ENCODE measurements at places on chromosomes 2 and 18.

DNA sequence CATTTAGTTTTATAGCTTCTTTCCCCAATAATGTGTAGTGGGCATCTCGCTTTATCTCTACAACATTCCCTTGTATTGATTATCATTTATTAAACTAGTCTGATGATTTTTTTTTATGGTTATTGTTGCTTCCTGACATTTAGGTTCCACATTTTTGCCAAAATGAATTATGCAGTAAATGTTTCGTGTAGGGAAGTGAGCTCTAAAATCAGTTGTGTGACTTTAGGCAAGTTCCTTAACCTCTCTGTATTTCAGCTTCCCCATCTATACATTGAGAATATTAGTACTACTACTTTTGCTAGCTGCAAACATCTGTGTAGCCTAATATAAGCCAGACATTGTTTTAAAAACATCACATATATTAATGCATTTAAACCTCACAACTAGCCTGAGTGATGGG lies 22.9 kb downstream of the SOCS6 start:
- DNase-seq, result no peak

DNA sequence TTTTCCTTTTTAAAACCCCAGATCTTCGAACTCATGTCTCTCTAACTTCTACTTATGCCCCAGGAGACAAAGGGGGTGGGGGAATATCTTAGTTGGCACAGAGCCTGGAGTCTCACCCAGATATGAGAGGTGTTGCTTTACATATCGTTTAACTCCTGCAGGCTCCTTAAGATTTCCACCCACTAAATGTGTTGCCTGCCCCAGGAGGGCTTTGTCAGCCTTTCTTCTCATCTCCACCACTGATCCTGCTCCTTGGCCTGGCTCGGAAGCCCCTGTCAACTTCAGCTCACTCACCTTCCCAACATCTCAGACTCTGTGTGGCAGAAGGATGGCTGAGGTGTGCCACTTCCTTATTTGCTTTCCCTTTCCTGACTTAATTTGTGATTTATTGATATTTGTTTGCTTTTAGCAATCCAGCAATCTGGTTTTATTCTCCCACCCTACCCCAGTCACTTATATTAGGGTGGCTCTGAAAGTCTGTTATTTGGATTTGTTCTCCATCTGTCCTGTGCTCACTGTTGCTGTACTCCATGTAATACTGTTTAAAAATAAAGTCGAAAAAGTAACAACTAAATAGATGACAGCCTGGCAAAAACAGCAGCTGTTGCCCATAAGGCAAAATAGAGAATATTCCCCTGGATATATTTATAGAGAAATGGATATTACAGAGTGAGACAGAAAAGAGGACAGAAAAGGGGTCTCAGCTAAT lies 200.6 kb downstream of the ZBTB7C start:
- no peak for DNase-seq

DNA sequence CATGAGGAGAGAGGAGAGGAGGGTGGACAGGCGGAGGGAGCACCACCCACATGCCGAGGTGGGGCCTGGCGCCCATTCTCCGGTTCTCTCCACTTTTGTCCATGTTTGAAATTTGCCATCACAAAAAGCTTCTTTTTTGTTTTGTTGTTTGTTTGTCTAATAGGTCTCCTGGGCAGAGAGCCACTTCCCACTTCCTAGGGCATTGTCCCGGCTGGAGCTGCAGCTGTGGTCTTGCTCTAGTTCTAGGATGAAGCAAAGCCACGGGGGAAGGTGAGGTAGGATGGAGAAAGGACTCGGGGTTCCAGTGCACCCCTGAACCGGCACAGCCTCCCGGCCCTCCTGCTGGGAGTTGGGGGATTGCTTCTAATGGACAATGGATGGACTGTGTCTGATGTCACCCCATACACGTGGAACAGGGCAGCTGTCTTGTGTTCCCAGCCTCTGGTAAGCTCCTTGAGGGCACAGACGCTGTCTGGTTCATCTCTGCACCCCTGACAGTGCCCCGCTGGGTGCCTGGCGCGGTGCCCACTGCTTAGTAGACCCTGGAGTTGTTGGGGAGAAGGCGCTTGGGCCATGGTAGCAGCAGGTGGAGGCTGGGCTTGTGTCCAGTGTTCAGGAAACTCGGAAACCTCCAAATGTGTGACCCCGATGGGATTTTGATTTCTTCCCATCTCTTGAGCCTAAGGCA lies 278.4 kb downstream of the NDUFA10 start:
- no peak for DNase-seq

DNA sequence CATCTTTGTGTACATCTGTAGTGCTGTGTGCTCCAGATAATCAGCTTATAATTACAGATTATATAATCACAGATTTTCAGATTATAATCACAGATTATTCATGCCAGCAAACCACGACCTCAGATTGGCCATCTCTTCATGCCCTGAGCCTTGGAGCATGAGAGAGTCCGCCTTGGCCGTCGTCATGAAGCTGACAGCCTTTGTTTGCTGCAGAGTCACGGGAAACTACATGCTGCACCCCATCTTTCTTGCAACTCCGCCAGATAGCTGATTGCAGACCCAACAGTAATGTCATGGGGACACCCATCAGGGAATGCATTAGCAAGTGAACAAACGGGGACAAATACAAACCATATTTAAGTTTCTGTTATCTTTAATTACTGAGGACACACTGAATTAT lies 7.3 kb downstream of the TMEM178A start:
- no peak for DNase-seq

DNA sequence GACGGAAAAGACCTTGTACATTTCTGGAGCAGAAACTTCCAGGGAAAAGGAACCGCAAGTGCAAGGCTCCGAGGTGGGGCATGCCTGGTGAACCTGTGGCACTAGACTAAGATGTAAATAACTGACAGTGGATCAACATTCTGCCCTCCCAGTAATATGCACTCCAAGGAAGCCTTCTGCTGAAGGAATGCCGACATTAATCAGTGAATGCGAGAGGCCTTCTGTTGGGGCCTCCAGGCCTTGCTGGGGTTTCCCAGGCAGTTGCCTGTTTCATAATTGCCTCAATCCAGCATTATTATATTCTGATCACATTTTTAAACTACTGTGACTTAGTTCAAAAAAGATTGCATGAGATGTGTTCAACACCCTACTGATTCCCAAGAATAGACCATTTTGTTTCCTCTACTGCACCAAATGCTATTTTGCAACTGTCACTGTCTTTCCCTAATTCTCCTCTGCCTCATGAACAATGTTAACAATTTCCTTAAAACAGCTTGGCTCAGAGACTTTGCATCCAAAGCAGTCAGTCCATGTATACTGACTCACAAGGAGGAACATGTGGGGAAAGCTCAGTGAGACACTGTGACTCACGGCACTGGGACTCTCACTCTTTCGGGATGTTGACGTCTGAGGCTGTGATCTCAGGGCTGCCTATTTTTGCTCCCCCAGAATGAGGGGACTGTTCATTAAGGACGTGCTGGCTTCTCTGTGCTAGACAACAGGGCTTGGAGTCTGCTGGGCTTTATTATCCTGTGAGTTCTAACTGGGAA lies 10.5 kb upstream of the DSG2 start:
- no peak for DNase-seq

GRCh38 chr18:46448347-46448746 lies 208.7 kb downstream of the LOXHD1 start:
- DNase-seq, result no peak

DNA sequence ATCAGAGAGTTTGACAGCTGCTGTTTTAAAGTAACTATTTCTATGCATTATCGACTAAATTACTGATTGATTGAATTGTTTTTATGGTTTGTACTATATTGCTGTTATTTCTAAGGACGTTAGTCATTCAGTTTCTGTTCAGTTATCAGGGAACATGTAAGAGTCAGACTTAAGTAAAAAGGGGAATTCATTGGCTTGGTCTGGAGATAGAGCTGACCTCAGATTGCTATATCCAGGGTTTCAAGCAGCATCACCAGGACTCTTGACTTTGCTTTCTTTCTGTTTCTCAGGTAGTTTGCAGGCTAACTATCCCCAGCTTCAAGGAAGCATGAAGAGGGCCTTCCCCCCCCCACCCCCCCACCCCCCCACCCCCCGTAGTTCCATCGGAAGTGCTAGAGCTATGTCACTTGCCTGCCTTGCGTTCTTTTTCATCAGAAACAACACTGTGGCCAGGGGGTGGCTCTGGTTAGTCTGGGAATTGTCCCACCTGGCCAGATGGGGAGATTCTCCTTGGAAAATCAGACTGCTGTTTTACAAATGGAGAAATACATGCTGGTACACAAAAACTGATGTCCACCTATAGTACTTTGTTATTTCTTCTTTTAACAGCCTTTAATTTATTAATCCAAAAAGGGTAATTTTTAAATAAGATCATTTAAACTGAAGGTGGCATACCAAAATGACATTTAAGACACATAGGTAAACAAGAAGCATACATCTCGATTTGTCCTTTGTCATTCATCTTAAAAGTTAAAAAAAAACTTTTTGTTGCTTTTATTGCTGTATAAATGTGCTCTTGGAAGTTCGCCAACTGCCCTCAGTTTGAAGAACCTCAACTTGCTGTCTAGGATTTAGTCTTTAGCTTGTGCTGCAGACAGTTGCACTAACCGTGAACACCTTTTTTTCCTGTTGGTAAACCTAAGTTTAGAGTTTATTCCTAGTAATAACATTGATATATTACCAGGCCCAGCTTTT lies 9.4 kb downstream of the SMAD4 start:
- no peak for DNase-seq

GRCh38 chr2:229087843-229088516 lies 183.1 kb downstream of the PID1 start:
- DNase-seq, result peak; percentile 3

DNA sequence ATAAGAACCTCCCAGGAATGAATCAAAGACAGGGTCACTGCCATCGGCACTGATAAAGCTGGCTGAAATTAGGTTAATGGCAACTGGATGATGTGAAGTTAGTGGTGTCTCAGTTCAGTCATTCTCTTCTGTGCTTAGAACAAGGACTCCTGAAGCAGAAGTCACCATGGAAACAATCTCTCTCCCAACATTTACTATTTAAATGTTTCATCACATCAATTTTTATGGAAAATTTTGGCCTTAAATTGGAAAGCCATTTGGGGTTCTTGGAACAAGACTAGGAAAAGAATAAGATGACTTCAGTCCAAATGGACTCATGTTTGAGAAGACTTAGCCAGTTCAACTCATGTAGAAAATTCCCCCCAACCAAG lies 15.5 kb upstream of the ARL5A start:
- no peak for DNase-seq

DNA sequence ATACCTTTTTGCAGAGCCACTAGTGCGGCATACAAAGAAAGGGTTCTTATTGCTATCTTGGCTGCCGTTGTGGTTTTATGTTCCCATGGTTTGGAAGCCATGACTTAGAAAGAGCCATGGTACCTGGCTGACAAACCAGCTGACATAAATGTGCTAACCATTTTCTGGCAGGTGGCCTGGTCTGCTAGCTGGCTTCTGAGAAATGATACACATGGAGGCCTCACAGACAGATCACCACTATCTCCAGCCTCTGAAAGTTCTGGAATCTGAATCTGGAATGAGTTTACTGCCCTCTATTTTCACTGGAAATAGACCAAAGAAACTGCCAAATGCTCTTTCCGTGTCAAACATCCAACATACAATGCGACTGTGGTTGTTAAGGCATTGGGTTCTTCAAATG lies 123.7 kb downstream of the QPCT start:
- DNase-seq, result no peak

GRCh38 chr2:96396095-96396494 lies 60.5 kb downstream of the NCAPH start:
- DNase-seq, result no peak

DNA sequence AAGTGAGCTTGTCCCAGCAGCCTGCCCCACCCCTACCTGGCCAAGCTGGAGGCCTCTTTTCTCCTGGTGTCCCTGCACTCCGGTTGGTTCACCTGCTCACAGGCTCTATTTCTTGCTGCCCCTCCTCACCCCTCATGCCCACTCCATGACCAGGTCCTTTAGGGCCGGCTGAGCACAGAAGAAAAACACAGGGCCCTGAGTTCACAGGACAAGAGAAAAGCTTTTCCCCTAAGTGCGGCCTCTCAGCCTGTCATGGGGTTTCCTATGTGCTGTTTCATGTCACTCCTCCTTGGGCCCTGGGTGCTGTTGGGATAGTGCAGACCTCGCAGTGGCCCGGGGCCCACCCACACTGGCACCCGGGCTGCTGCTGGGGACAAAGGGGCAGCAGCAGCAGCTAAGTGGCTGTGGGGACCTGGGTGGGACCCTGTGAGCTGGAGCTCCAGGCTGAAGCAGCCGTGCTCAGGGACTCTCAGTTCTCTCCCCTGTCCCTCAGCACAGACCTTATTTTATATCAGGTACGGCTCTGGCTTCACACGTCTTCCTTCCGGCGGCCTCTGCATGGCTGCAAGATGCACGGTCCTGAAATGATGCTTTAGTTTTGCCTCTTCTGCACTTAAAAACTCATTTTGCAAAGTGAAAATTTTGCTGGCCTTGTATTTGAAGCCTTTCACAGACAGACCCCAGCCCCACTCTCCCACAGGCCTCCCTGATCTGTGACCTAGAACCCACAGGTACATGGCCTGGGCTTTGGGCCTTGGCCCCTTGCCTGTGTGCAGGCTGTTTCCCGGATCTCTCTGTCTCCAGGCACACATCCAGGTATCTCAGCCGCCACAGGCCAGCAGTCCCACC lies 71.8 kb downstream of the SH3RF3 start:
- no peak for DNase-seq

GRCh38 chr2:239438995-239439753 lies 38.4 kb upstream of the HDAC4 start:
- DNase-seq, result no peak

- DNase-seq, result no peak
Measured at GRCh38 chr2:235854276-235854675, 313.9 kb downstream of the GBX2 start.

DNA sequence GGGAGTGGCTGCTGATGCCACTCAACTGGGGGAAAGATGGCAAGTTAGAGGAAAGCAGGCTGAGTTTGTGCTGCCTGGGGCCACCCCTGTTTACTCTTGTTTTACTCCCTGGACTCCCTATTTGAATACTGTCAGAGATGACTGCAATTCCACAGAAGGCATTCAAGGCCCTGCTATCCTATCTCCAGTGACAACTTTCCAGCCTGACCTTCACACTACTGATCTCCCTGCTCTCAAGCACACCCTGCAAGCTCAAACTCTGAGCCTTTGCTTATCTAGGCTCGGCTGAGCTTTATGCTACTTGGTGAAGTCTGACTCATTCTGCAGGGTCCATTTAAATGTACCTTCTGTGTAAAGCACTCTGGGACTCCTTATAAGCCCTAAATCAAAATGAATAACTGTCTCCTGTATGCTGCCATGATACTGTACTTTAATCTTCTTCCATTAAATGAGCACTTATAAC lies 39.3 kb upstream of the DSG1 start:
- DNase-seq, result no peak

GRCh38 chr18:8982416-8983183 lies 119.9 kb upstream of the NDUFV2 start:
- peak; percentile 77 for DNase-seq

DNA sequence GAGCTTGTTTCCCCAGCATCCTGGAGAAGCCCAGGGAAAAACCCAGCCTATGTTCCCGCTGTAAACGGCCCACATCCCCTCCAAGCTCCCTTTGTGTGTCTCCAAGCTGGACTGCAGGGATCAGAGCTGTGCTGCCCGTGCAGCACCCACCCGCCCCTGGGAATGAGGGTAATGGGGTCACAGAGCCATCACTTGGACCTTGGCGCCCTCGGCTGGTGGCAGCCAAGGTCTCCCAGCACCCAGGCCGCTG lies 670 bp upstream of the INPP5D start:
- DNase-seq, result no peak
